ENCODE measurements at places on chromosomes 2 and 18. TPM values are rescaled to one million over a fixed set of nuclear protein-coding genes. Genes with fewer than 3 reads are reported as not detected.

TFCP2L1 gene
- total RNA-seq = not detected

DNA sequence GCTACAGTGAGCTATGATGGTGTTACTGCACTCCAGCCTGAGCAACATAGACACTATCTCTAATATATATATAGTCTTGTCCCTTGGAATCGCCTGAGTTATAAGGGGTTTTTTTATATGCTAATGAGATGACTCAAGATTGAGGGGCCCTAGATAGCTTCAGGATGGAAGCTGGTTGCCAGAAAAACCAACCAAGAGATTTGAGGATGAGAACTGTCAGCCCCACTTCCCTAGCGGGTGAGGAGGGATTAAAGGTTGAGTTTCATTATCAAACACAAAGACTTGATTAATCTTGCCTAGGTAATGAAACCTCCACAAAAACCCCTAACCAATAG, 12.6 kb upstream of the GALM start:
- DNase-seq = no peak
- no peak overlapping the region for H3K27ac ChIP-seq
- no peaks in the 10 kb centered on the region for H3K36me3 ChIP-seq
- H3K27me3 ChIP-seq = peaks cover 2% of the 10 kb centered on the region
- no peak overlapping the region for H3K4me3 ChIP-seq

GRCh38 chr2:239625971-239626734, 225.3 kb upstream of the HDAC4 start:
- no peaks in the 10 kb centered on the region for H3K36me3 ChIP-seq
- no peak overlapping the region for H3K27ac ChIP-seq
- no peaks in the 10 kb centered on the region for H3K27me3 ChIP-seq
- H3K4me1 ChIP-seq = no peaks in the 10 kb centered on the region
- no peak overlapping the region for H3K4me3 ChIP-seq

DOCK10 gene
- total RNA-seq = 29.7 TPM

GRCh38 chr18:22556222-22557167, 138.8 kb upstream of the CTAGE1 start:
- H3K4me3 ChIP-seq = no peak overlapping the region
- no peak overlapping the region for H3K27ac ChIP-seq
- H3K27me3 ChIP-seq = peaks cover 49% of the 10 kb centered on the region
- H3K4me1 ChIP-seq = peaks cover 7% of the 10 kb centered on the region
- no peaks in the 10 kb centered on the region for H3K36me3 ChIP-seq

- H3K4me1 ChIP-seq = peaks cover 30% of the 10 kb centered on the region
- DNase-seq = no peak
- H3K36me3 ChIP-seq = no peaks in the 10 kb centered on the region
These were observed 1.1 kb downstream of the VAMP8 start for GRCh38 chr2:85578243-85579180.

GRCh38 chr2:46493241-46493970, 14.0 kb downstream of the TMEM247 start:
- peak overlapping the region; percentile 69 for H3K4me3 ChIP-seq
- peaks cover 5% of the 10 kb centered on the region for H3K27me3 ChIP-seq
- H3K27ac ChIP-seq = peak overlapping the region; percentile 78
- no peak for DNase-seq
- no peaks in the 10 kb centered on the region for H3K36me3 ChIP-seq
- H3K4me1 ChIP-seq = peaks cover 58% of the 10 kb centered on the region

DNA sequence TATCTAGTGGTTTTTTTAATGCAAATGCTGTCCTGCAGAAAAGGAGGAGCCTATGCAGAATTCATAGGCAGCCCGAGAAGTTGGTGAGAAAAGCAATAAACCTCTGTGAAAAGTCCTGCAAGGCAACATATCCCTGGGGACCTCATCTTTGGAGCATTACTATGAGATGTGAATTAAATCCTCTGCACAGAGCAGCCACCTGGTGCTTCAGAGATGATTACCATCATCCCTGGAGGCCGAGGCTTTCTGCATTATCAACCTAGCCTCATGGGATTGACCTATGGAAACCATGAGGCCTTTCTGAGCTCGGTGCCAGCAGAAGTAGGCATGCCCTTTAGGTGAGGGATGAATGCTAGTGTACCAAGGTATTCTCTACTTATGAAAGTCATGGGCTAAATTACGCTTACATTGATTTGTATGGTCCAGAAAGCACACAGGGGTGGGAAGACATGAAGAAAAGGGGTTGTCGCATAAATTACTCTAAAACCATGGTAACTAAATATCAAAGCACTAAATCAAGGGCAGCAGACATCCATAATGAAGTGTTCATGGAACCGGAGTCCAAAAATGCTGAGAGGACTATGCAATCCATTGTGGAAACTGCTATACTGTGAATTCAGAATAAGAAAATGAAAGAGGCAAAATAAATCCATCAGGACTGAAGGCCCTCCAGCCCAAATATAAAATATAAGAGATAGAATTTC, 623.5 kb upstream of the DDX18 start:
- no peaks in the 10 kb centered on the region for H3K27me3 ChIP-seq
- no peak for DNase-seq
- no peak overlapping the region for H3K27ac ChIP-seq
- H3K4me1 ChIP-seq = peaks cover 4% of the 10 kb centered on the region

GRCh38 chr18:49142216-49142615, 191.5 kb upstream of the SMAD7 start:
- peaks cover 4% of the 10 kb centered on the region for H3K36me3 ChIP-seq
- H3K27me3 ChIP-seq = peaks cover 10% of the 10 kb centered on the region
- H3K4me1 ChIP-seq = peaks cover 18% of the 10 kb centered on the region
- no peak overlapping the region for H3K27ac ChIP-seq

- peaks cover 14% of the 10 kb centered on the region for H3K4me1 ChIP-seq
- H3K4me3 ChIP-seq = no peak overlapping the region
- no peaks in the 10 kb centered on the region for H3K36me3 ChIP-seq
- no peaks in the 10 kb centered on the region for H3K27me3 ChIP-seq
- no peak for DNase-seq
- no peak overlapping the region for H3K27ac ChIP-seq
These were observed 520.1 kb downstream of the DSC3 start for GRCh38 chr18:30522288-30522929.

VSNL1 gene
- 1.7 TPM for total RNA-seq

HOXD12 gene
- not detected for total RNA-seq

GRCh38 chr2:217875138-217875537, 127.7 kb downstream of the TNS1 start:
- H3K27me3 ChIP-seq = no peaks in the 10 kb centered on the region
- DNase-seq = no peak
- H3K27ac ChIP-seq = no peak overlapping the region
- no peaks in the 10 kb centered on the region for H3K36me3 ChIP-seq
- H3K4me3 ChIP-seq = no peak overlapping the region

- DNase-seq = no peak
- no peak overlapping the region for H3K27ac ChIP-seq
- peaks cover 6% of the 10 kb centered on the region for H3K36me3 ChIP-seq
- H3K27me3 ChIP-seq = no peaks in the 10 kb centered on the region
- no peak overlapping the region for H3K4me3 ChIP-seq
These were observed 62.8 kb downstream of the NBEAL1 start for GRCh38 chr2:203077451-203077850.

DNA sequence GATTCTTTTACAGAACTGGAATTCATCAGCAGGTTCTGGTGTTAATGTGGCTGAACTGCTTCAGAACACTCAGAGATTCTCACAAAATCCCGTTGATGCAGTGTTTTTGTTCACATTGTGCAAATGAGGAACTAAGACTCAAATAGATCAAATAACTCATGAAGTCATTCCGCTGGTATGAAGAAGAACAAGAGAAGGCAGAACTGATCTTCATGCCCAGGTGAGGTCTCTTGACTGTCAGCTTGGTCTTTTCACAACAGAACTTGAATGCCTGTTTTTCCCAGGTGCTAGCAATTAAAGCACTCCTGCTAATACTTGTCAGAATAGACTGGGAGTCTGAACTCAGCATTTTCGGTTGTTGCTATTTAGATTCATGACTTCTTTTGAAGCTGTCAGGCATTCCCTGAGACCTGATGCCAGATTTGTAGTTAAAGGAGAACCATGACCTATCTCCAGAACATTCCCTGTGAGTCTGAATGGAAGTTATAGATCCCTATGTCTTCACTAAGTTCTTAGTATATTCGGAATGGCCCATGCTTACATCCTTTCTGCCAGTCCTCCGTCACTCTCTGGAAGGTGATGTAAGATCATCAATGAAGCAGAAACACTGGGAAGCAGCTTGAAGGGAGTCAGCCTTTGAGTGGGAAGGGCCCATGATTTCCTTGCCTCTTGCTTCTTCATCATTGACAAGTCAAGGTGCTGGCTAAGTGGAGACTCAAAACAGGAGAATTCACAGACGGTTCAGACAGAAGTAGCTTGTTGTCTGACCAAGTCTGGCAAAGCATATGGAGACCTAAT, 155.7 kb downstream of the MTCL1 start:
- DNase-seq = no peak
- no peaks in the 10 kb centered on the region for H3K36me3 ChIP-seq
- H3K27ac ChIP-seq = no peak overlapping the region
- H3K27me3 ChIP-seq = no peaks in the 10 kb centered on the region
- no peak overlapping the region for H3K4me3 ChIP-seq
- peaks cover 6% of the 10 kb centered on the region for H3K4me1 ChIP-seq

DNA sequence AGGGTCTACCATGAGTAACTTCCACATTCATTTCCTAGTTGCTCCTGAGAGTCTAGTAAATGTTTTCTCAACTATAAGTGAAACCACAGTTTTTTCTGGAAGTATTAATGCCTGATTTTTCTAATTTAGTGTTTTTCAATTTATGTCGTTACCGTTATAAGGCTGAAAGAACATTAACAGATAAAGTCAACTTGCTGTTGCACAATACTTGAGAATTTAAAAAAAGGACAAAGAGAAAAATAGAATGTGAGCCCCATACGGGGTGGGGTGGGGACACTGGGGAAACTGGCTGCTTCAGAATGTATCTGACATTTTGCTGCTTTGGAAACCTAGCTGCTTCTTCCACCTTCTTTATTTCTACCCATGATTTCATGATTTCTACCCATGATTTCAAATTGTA, 26.2 kb downstream of the CNOT11 start:
- no peaks in the 10 kb centered on the region for H3K4me1 ChIP-seq
- no peak overlapping the region for H3K4me3 ChIP-seq
- H3K27me3 ChIP-seq = no peaks in the 10 kb centered on the region
- H3K27ac ChIP-seq = no peak overlapping the region

REG3A gene
- total RNA-seq = not detected

DNA sequence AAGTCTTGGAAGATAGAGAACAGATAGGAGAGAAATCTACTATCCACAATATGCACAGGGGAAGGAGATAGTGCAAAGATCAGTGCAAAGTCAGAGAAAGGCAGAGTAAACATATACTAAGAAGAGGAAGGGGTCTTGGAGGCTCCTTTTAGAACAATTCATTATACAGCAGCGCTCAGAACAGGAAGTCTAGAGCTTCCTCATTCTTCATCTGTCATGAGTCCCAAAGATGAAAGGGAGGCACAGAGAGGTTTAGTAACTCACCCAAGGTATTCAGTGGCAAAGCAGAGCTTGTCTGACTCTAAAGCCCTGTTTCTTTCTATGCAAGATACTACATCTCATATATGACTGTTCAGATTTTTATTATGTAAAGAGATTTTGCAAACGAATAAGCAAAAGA, 1.4 kb downstream of the SP110 start:
- peaks cover 4% of the 10 kb centered on the region for H3K36me3 ChIP-seq
- H3K27ac ChIP-seq = no peak overlapping the region
- H3K4me3 ChIP-seq = peak overlapping the region; percentile 4
- DNase-seq = no peak
- no peaks in the 10 kb centered on the region for H3K27me3 ChIP-seq

DNA sequence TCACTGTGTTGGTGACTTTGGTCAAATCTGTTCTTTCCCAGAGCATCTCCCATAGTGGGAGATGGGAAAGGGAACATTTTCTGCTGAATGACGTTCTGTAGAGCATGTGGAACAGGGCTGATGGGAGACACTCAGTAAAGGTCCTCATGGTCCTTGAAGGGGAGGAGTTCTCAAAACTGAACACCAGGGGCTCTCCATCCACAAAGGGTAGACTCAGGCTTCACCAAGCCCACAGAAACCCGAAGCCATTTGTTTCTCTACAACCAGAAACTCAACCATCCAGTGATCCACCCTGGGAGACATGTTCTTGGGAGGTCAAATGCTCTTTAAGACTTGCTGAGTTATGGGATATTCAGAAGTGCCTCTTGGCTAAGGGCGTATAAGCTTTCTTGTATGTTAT, 131.8 kb downstream of the ACOXL start:
- no peak overlapping the region for H3K4me3 ChIP-seq
- no peak overlapping the region for H3K27ac ChIP-seq
- peaks cover 59% of the 10 kb centered on the region for H3K4me1 ChIP-seq

GRCh38 chr2:5076599-5076998, 615.6 kb upstream of the SOX11 start:
- H3K4me3 ChIP-seq = no peak overlapping the region
- H3K4me1 ChIP-seq = peaks cover 43% of the 10 kb centered on the region
- no peak overlapping the region for H3K27ac ChIP-seq
- DNase-seq = no peak
- no peaks in the 10 kb centered on the region for H3K27me3 ChIP-seq
- H3K36me3 ChIP-seq = no peaks in the 10 kb centered on the region

- peaks cover 11% of the 10 kb centered on the region for H3K36me3 ChIP-seq
- no peak overlapping the region for H3K4me3 ChIP-seq
- no peak for DNase-seq
- H3K27me3 ChIP-seq = no peaks in the 10 kb centered on the region
- no peaks in the 10 kb centered on the region for H3K4me1 ChIP-seq
These were observed 99.8 kb upstream of the VWC2L start for GRCh38 chr2:214311031-214311533.

DNA sequence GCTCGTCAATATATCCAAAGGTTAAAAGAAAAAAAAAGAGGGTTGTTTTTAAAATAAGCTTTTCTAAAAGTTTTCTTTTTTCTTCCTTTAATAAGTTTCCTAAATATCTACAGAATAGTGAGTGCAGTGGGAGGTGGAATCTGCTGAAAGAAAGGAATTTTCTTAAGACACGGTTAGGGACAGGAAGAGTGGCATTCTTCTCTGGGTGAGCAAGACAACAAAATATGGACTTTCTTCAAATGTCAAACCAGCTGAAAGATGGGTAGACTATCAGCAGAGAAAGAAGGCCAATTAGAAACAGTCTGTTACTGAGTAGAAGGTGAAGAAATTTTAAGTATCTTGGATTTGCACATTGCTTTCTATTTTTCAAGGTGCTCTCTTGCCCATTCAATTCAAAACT, 222.7 kb upstream of the PIK3C3 start:
- no peaks in the 10 kb centered on the region for H3K4me1 ChIP-seq
- no peak for DNase-seq
- no peak overlapping the region for H3K4me3 ChIP-seq
- H3K27me3 ChIP-seq = no peaks in the 10 kb centered on the region
- H3K36me3 ChIP-seq = no peaks in the 10 kb centered on the region

DNA sequence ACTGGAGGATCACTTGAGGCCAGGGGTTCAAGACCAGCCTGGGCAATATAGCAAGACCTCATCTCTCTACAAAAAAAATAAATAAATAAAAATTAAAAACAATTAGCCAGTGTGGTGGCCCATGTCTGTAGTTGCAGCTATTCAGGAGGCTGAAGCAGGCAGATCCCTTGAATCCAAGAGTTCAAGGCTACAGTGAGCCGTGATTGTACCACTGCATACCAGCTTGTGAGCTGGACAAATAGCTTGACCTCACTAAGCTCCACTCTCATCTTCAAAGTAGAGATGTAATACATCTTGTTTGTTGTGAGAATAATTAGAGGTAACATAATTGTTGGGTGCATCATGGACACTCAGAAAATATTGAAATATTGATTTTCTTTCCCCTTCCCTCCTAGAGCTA, 31.1 kb upstream of the MAPRE2 start:
- H3K27me3 ChIP-seq = no peaks in the 10 kb centered on the region
- DNase-seq = no peak
- H3K27ac ChIP-seq = no peak overlapping the region
- H3K4me1 ChIP-seq = peaks cover 5% of the 10 kb centered on the region
- H3K4me3 ChIP-seq = no peak overlapping the region

- no peak overlapping the region for H3K27ac ChIP-seq
- DNase-seq = no peak
- peaks cover 10% of the 10 kb centered on the region for H3K4me1 ChIP-seq
- no peaks in the 10 kb centered on the region for H3K27me3 ChIP-seq
These were observed 54.7 kb upstream of the MBOAT2 start for GRCh38 chr2:9057939-9058761.
